ENCODE measurements at places on chromosomes 12 and 14.

- no peak for DNase-seq
Measured at GRCh38 chr12:22467190-22467589, 77.2 kb downstream of the C2CD5 start.

DNA sequence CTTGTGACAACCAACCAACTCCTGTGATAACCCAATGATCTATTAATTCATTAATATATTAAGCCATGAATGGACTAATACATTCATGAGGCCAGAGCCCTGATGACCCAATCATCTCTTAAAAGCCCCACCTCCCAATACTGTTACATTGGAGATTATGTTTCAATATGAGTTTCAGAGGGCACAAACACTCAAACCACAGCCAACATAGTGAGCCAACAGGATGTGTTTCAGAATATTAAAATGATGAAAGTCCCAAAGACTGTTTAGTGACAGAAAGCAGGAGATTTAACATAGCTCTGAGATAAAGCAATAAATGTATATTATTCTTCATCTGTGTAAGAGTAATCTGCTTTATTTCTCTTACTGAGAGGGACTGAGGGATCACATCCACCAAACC, 71.7 kb downstream of the PTPRO start:
- DNase-seq: no peak

DNA sequence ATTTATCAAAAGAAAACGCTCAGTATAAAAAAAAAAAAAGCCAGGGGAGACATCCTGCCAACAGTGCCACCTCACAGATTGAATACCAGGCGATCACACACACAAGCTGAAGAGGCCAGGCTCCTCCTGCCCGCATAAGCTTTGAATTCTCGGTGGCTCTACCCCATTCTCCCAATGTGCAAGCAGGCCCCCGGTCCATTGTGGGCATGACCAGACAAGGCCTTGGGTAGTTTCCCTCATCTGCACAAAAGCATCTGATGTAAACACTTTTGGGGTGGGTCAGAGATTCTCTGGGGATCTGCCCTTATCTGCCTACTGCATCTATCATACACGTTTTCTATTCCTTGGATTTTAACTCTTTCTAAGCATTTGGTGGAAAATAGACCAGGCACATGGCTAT, 16.2 kb downstream of the KLRF2 start:
- DNase-seq: no peak

GRCh38 chr14:63752449-63753169, 24.7 kb upstream of the SGPP1 start:
- peak; percentile 47 for DNase-seq

DNA sequence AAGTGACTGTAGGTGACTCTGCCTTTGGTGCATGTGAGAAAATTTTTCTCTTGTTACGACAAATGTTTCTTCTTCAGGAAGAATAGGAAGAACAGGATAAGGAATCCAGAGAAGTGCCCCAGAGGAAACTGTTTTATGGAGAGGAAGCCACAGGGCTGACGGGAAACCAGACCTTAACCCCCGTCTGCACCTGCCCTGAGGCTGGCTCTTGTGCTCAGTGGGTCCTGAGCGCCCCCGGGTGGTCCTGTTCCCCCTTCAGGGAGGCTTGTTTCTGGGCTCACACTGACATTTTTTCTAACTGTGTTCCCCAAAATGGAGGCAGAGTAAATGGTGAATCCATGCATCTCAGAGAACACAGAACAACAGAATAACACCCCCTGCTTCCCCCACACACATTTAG, 691.8 kb downstream of the TMEM121 start:
- no peak for DNase-seq

GRCh38 chr12:51508285-51508684, 82.7 kb upstream of the SCN8A start:
- DNase-seq: no peak

GRCh38 chr12:70757830-70758493, 120.7 kb upstream of the PTPRB start:
- DNase-seq: no peak

DNA sequence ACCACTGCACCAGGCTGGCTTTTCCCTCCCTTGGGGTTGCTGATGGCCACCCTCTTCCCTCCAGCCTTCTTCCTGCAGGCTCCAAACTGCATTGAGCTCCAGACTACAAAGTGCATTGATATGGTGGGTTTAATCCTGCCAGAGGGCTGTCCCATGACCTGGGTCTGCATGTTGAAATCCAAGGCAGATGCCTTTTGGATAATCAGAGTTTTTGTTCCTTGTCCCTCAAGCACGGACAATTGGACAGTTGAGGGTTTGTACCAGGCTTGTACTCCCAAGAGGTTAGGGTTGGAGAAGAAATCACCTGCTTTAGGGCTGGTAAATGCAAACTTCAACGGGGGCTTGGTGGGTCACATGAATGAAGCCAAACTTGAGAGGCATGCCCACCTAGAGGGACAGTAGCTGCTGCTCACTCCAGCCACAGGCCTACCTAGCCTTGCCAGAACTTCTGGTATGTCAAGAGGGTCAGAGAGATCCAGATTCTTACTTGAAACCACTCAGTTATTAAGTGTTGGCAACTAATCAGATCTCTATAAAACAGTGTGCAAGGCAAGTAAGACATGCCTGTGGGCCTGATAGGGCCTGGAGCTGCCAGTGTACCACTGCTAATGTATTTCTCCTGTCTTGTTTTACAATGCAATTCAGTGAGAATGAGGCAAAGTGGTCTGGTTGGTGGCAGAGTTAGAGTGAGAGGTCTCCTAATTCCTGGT, 21.7 kb upstream of the KRT83 start:
- no peak for DNase-seq

- DNase-seq: no peak
Measured at GRCh38 chr14:54784657-54785056, 118.0 kb downstream of the GCH1 start.

DNA sequence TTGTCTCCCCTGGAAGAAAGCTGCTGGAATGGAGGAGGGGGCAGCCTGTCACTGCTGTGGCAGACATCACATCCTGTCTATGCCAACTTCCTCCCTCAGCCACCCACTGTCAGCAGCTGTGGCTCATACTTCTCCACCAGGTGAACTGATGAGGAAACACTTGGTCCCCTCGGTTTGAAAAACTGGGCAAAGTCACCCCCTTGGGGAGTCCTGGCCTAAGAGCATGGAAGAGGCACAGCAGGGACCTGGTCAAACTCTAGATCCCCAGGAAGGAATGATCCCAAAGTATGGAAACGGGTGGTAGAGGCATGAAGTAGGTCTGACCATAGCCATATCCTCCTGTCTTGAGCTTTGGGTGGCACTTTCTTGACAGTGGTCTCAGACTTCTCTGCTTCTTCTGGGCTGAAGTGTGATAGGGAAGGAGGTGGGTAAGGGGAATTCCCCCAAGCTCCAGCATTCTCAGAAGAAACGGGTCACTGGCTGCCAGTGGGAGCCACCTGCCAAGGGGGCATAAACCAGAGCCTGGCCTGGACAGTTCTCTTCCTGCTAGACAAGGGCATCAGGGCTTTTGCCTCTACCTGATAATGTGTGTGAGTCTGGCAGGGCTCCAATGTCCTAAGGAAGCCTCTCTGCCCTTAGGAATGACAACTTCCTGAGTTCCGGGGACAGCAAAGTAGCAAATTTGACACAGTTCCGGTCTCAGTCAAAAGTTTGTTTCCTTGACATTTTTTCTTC, 36.0 kb downstream of the FMNL3 start:
- DNase-seq: no peak

DNA sequence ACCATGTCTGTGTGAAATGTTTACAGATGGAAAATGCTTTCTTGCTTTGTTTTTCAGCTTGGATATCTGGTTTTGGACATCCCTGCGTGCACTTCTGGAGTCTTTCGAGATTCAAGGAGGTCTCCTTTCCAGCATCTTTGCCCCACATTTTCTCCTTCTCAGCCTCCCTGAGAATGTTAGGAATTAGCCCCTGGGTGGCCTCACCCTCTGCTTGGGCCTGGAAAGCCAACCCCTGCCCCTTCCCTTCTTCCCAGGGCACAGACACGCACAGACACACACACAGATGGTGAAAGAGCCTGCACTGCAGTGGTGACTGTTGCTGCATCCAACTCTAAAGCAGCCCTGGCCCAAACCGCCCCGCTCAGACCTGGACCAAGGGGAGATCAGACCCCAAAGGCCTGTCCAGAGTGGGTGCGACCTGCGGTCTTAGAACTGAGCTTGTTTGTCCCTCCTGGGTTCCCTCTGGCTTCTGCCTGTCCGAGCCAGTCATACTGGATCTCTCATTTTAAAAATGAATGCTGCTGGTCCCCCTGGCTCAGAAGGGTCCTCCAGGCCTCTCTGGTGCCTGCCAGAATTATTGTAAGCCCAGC, 8.7 kb upstream of the NCOR2 start:
- DNase-seq: no peak

DNA sequence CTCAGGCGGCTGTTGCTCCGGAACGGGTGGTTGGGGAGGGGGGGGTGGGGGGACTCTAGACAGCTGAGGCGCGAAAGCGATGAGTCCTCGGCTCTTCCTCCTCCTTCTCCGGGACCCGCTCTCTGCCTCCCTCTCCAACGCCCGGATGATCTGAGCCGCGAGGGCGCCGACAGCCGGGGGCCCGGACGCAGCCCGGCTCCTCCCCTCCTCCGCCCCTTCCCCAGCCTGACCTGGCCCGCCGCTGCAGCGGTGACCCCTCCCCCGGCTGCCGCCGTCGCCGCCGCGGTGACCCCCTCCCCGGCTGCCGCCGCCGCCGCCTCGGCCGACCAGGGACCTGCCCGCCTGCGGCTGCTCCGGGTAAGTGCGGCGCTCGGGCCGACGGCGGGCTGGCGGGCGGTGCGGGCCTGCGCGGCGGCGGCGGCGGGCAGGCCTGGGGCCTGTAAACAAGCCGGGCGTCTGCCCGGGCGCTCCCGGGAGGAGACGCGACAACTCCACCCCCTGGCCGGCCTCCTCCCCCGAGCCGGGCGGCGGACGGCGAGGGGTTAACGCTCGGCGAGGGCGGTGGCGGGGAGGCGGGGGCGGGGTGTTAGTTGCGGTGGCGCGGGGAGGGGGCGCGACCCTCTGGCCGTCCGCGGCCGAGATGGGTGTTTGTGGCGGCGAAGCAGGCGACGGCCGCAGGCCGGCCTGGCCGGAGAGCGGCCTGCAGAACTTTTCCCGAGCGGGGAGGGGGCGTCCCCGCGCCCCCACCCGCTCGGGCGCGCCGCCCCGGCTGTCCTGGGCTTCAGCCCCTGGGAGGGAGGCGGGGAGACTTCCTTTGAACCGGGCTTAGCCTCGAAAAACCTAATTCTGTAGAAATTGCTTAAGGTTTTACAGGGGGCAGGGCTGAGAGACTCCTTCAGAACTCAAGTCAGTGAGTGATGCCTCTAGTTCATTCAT, 568 bp downstream of the PPM1A start:
- DNase-seq: peak; percentile 76

- DNase-seq: no peak
Measured at GRCh38 chr12:50258167-50258551, 25.2 kb downstream of the LIMA1 start.

- no peak for DNase-seq
Measured at GRCh38 chr12:105440037-105440664, 109.7 kb downstream of the C12orf75 start.

GRCh38 chr12:52901715-52902541, 2.9 kb downstream of the KRT8 start:
- DNase-seq: peak; percentile 51

DNA sequence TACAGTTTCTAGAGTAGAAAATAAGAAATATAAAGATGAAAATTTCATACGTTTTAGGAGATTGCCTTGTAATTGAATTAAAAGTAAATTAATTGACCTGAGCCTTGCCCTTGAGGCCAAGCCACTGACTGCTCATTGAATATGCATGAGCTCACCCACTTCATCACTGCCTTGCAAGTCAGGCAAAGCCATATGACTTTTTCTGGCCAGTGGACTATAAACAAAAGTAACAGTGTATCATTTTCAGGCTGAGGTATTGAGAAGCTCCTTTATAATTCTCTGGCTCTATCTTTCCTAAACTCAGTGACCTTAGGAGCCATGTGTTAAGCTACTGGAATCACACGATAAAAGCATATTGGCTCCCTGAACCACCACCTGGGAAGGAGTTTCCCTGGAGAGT, 369.3 kb downstream of the NUAK1 start:
- DNase-seq: no peak

- no peak for DNase-seq
Measured at GRCh38 chr12:104687823-104688573, 231.2 kb downstream of the CHST11 start.

- DNase-seq: no peak
Measured at GRCh38 chr12:124608450-124608870, 41.0 kb upstream of the NCOR2 start.

- DNase-seq: no peak
Measured at GRCh38 chr14:100777818-100778525, 47.9 kb upstream of the MEG3 start.

- DNase-seq: no peak
Measured at GRCh38 chr12:45051572-45052125, 750 bp upstream of the DBX2 start.

DNA sequence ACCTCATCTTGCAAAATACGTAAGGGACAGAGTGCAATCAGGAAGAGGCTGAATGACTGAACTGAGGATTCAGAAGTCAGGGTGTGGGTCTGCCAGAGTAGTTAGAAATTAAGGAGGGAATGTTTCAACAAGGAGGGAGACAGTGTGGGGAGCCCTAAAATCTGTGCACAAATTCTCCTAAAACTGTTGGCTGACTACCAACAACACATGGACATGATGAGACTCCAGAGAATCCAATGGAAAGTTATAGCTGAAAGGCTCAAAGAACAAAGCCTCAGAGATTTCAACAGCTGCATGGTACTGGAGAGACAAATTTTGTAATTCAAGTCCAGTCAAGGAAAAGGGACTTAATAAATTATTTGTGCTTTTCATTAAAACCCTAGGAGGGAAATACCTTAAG, 36.1 kb upstream of the NEDD1 start:
- no peak for DNase-seq

- DNase-seq: no peak
Measured at GRCh38 chr14:55416866-55417265, 5.2 kb upstream of the ATG14 start.

DNA sequence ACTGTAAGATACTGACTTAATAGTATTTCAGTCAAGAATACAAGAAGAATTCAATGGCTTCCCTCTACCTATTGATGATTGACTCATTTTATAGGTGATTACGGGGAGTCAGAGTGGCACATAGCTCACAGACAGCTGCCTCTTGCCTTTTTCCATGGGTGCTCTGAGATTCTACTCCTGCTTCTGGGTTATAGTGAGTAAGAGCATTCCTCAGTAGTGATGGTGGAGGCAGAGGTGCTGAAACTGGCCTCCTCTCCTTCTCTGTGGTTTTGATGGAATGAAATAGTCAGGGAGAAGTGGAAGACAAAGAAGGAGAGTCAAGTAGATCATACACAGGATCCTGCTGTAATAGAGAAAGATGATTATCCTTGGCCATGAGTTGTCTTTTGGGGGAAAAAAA, 438.2 kb upstream of the FAR2 start:
- no peak for DNase-seq
